ENCODE measurements at places on chromosomes 5 and 9.
A peak's percentile ranks its signal among the peaks of the same experiment; 100 is the strongest.

- H3K27me3 ChIP-seq = peaks cover 49% of the 10 kb centered on the region
- H3K4me3 ChIP-seq = no peak overlapping the region
- DNase-seq = no peak
- H3K36me3 ChIP-seq = no peaks in the 10 kb centered on the region
These were observed 1.5 kb upstream of the GABBR2 start for GRCh38 chr9:98709968-98710965.

DNA sequence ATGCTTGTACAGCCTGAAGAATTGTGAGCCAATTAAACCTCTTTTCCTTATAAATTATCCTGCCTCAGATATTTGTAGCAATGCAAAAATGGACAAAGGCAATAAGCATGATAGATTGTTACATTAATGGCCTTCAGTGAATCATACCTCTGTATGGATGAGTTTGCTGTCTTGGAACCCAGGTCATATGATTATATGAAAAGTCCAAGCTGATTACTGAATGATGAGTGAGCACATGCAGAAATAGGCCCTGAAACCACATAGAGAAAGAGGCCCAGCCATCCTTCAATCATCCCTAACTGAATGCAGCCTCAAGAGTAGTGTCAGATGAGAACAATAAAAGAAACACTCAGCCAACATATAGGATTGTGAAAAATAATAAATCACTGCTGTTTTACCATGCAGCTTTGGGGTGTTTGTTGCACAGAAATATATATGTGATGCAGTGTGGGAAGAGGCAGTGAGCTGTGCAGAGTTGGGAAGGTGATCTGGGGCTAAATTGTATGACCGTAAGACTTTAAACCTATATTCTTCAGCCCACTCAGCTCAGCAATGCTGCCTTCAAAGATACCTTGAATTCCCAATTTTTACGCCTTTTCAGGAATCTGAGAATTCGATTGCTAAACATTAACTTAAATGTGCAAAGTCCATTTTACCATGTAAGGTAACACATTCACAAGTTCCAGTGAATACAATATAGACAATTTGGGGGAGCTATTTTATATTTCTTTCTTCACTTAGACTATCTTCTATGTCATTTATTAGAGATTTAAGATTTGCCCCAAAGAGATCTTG is 36.3 kb upstream of the SHISAL2B start:
- H3K4me3 ChIP-seq = no peak overlapping the region
- no peak overlapping the region for H3K27ac ChIP-seq
- H3K4me1 ChIP-seq = no peaks in the 10 kb centered on the region
- H3K27me3 ChIP-seq = peaks cover 8% of the 10 kb centered on the region
- H3K36me3 ChIP-seq = no peaks in the 10 kb centered on the region

GRCh38 chr9:14421291-14421690 is 107.3 kb upstream of the NFIB start:
- no peak overlapping the region for H3K4me3 ChIP-seq
- no peak overlapping the region for H3K27ac ChIP-seq
- DNase-seq = no peak
- H3K27me3 ChIP-seq = no peaks in the 10 kb centered on the region
- H3K4me1 ChIP-seq = no peaks in the 10 kb centered on the region

- DNase-seq = no peak
- H3K36me3 ChIP-seq = no peaks in the 10 kb centered on the region
- H3K27ac ChIP-seq = no peak overlapping the region
- peaks cover 2% of the 10 kb centered on the region for H3K4me1 ChIP-seq
These were observed 8.9 kb downstream of the DAB2IP start for GRCh38 chr9:121660367-121660766.

DNA sequence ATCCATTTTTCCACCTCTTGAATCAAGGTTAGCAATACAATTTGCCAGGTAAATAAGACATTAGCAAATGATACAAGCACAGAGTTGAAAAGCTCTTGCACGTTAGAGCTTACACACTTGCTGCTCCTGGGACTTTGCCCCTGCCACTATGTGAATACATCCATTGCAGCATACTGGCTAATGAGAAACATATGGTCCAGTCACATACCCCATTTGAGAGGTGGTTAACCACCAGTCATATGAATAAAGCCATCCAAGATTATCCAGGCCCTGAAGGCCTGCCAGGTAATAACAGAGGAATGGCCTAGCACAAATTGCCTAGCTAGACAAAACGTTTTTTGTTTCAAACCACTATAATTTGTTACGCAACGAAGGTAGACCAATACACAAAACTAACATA is 45.8 kb upstream of the FTMT start:
- no peak overlapping the region for H3K27ac ChIP-seq
- H3K4me3 ChIP-seq = no peak overlapping the region
- no peaks in the 10 kb centered on the region for H3K4me1 ChIP-seq
- DNase-seq = no peak
- peaks cover 3% of the 10 kb centered on the region for H3K36me3 ChIP-seq

DNA sequence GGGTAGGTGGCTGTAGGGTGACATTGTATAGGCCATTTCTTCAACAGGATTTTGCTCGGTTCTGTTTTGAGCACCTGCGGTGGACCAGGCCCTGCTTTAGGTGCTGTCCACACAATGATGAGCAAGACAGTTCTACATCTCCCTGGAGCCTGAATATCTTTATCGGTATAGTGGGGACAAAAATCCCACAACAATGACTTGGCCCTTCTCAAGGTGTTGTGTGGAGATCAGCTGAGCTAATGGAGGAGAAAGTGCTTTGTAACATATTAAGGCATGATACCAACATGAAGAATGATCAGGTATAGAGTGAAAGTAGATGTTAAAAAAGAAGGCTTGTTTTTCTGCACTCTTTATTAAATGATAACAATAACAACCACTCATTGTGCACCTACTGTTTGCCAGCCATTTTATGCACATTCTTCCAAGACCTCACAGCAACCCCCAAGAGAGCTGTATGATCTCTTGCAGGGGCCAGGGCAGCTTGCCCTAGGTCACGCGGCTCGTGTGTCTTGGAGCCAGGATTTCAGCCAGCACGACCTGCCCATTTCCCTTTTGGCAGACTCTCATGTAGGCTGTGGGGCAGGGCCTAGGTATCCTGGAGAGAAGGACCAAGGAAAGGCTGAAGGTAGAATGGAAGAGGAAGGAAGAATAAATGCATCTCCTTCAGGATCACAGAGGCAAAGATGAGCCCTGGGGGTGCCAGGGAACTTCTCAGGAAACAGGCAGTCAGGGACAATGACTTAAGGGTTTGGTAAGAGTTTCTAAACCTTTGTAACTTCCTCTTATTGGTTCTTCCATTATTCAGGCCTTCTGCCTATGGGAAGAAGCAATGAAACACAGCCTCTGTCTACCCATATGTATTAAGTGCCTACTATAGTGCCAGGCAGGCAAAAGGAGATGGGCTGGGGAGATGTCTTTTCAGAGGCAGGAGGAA is 50.0 kb upstream of the PPARGC1B start:
- peaks cover 38% of the 10 kb centered on the region for H3K27me3 ChIP-seq
- no peak for DNase-seq
- no peak overlapping the region for H3K4me3 ChIP-seq
- peaks cover 2% of the 10 kb centered on the region for H3K4me1 ChIP-seq
- no peak overlapping the region for H3K27ac ChIP-seq

GRCh38 chr9:77305622-77306400 is 128.5 kb downstream of the VPS13A start:
- H3K4me1 ChIP-seq = no peaks in the 10 kb centered on the region
- no peak overlapping the region for H3K27ac ChIP-seq
- no peak overlapping the region for H3K4me3 ChIP-seq
- DNase-seq = no peak
- H3K36me3 ChIP-seq = peaks cover 20% of the 10 kb centered on the region
- H3K27me3 ChIP-seq = no peaks in the 10 kb centered on the region

DNA sequence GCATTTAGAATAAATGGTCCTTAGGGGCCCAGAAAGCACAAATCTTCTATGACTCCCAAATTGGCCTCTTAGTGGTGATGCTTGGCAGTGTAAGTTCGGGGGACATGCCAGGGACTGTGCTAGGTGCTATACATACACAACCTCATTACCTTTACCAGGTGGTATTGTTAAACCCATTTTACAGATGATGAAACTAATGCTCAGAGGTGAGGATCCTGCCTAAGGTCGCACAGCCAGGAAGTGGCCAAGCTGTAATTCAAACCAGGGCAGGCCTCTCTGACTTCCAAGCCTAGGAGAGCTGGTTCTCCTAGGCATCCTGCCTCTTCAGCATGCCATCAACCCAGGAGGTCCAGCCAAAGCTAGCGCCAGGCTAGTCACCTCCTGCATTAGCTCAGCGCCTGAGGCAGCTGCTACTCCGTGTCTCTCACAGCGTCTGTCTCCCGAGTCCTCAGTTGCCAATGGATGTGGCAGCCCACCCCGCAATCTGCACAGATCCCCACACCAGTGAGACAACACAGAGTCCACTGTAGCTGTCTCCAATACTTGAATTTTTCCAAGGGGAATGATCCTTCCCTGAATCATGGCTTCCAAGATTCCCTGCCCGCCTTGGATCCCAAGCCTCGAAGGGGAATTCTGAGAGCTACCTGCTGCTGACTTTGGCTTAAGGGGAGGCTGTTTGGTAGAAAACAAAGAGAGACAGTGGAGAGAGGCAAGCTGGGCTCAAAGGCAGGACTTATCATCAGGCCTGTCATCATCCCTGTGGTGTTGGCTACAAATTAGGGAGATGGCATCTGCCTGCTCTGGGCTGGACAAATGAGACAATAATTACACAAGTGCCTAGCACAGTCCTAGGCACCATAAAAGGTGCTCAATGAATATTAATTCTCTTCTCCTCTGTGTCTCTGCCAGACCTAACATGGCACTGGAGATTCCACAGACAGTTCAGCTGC is 52.6 kb downstream of the CRB2 start:
- no peak overlapping the region for H3K27ac ChIP-seq
- DNase-seq = no peak
- H3K27me3 ChIP-seq = no peaks in the 10 kb centered on the region
- H3K4me1 ChIP-seq = peaks cover 3% of the 10 kb centered on the region
- no peak overlapping the region for H3K4me3 ChIP-seq
- no peaks in the 10 kb centered on the region for H3K36me3 ChIP-seq

GRCh38 chr9:127059030-127059429 is 63.4 kb downstream of the ANGPTL2 start:
- H3K4me3 ChIP-seq = no peak overlapping the region
- no peaks in the 10 kb centered on the region for H3K27me3 ChIP-seq
- peak overlapping the region; percentile 2 for H3K27ac ChIP-seq
- H3K4me1 ChIP-seq = peaks cover 22% of the 10 kb centered on the region
- H3K36me3 ChIP-seq = no peaks in the 10 kb centered on the region

DNA sequence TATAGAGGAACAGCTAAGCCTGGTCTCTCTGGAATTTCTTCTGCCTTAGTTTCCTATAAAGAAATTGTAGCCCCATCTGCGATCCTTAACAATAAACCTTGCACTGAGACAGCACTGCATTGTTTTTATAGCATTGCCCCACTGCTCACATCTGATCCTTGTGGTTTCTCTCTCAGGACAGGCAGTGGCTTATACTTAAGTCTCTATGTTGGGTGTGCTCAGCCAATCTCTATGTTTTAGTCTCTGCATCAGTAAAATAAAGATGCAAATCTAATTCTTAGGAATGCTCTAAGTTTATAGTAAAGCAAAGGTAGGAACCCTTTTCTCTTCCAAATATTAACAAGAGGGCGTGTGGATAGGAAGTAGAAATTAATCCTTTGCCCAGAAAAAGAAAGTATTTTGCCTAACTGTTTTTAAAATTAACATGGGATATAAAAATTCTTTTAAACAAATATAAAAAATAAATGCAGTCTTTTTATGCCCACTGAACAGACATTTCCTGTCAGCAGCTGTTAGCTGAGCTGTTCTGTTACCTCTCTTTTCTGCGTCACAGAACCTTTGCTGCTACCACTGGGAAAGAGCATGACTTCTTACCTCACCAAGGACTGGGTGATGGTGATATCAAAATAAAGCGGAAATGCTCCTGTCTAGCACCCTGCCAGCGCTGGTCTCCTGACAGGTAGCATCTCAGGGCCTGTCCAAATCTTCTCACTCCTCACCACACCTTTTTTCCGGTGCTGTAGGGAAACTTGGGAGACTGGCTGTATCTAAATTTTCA is 29.5 kb downstream of the MRPS27 start:
- peaks cover 11% of the 10 kb centered on the region for H3K36me3 ChIP-seq
- H3K27ac ChIP-seq = no peak overlapping the region
- no peaks in the 10 kb centered on the region for H3K27me3 ChIP-seq
- no peaks in the 10 kb centered on the region for H3K4me1 ChIP-seq
- H3K4me3 ChIP-seq = no peak overlapping the region
- DNase-seq = no peak

DNA sequence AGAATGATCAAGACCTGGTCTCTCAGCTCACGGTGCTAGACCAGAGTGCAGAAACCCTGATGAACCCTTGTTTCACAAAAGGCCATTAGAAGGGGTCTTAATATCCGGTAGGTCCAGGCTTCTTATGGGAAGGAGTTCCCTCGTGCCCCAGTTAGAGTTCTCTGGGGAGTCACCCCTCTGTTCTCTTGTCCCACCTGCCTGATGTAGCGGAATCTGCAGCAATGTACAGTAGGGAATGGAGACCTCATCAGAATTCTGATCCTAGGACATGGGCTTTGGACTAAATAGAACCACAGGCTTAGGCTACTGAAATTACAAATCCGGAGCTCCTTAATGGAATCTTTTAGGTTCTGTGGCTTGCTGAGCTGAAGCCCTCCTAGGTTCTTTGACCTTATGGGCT is 243.6 kb upstream of the IRX2 start:
- no peaks in the 10 kb centered on the region for H3K36me3 ChIP-seq
- DNase-seq = no peak
- H3K4me3 ChIP-seq = no peak overlapping the region
- no peaks in the 10 kb centered on the region for H3K4me1 ChIP-seq
- H3K27ac ChIP-seq = no peak overlapping the region

GRCh38 chr5:143001764-143002351 is 231.7 kb downstream of the ARHGAP26 start:
- H3K36me3 ChIP-seq = peaks cover 14% of the 10 kb centered on the region
- H3K4me1 ChIP-seq = peaks cover 80% of the 10 kb centered on the region
- DNase-seq = peak; percentile 64
- no peaks in the 10 kb centered on the region for H3K27me3 ChIP-seq
- H3K27ac ChIP-seq = peak overlapping the region; percentile 95
- peak overlapping the region; percentile 83 for H3K4me3 ChIP-seq

GRCh38 chr5:98602534-98603112 is 170.8 kb upstream of the RGMB start:
- no peaks in the 10 kb centered on the region for H3K36me3 ChIP-seq
- H3K4me3 ChIP-seq = no peak overlapping the region
- no peaks in the 10 kb centered on the region for H3K4me1 ChIP-seq
- DNase-seq = no peak
- no peaks in the 10 kb centered on the region for H3K27me3 ChIP-seq

DNA sequence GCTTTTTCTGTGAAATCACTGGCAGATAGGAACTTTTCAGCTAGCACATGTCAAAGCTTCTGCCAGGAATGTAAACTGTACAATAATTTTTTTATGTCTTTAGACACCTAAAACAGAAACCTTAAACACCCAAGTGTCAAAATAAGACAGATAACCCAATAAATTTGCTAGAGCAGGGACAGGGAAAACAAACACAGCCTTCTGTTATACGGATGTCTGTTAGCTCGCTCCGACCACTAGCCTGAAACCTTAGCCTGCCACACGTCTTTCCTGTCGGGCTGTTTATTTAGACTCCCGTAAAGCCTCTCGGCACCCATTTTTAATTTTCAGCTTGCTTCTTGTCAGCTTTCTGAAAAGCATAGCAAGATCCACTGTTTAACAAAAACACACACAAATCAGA is 355.4 kb upstream of the SLC24A2 start:
- peaks cover 7% of the 10 kb centered on the region for H3K4me1 ChIP-seq
- no peak overlapping the region for H3K27ac ChIP-seq
- H3K36me3 ChIP-seq = no peaks in the 10 kb centered on the region
- no peak for DNase-seq

- H3K4me3 ChIP-seq = no peak overlapping the region
- no peak for DNase-seq
- no peaks in the 10 kb centered on the region for H3K4me1 ChIP-seq
- H3K36me3 ChIP-seq = no peaks in the 10 kb centered on the region
- no peaks in the 10 kb centered on the region for H3K27me3 ChIP-seq
- H3K27ac ChIP-seq = no peak overlapping the region
These were observed 29.3 kb upstream of the RPS23 start for GRCh38 chr5:82307451-82307850.

All from natural killer cell treated with Interleukin-12 subunit alpha and Interleukin-12 subunit beta and Interleukin-15 and Interleukin-18, amount 100 ng/mL, for 72 hours (primary cell).